Calu3 (cell line): ENCODE measurements at places on chromosomes 7 and 10. TPM values are rescaled to one million over a fixed set of nuclear protein-coding genes. Genes with fewer than 3 reads are reported as not detected.
A peak's percentile ranks its signal among the peaks of the same experiment; 100 is the strongest.

DNA sequence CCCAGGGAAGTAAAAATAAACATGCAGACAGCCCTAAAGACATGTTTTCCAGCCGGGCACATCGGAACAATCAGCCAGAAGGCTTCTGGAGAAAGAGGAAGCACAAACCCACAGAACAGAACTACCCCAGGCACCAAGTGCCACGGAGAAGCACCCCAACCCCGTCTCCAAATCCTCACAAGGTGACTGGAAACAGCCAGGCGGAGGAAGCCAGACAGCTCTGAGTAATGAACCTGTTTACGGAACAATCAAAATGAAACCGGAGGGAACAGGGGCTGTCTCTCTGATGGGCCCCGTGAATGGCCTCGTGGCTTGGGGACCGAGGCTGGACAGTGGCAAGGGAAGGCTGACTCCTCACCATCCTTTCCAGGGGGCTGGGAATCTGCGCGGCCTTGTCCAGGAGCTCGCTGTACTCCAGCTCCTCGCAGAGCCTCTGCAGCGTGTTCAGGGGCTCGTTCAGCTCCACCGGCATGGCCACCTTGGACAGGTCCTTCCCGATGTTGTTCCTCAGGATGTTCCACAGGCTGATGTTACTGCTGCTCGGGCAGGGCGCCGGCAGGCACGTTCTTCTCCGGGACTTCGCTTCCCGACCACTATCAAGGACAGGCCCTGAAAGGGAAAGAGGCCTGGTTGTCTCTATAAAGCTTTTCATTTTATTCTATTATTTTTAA is 77.0 kb upstream of the GSDME start:
- H3K4me3 ChIP-seq = no peak overlapping the region
- H3K36me3 ChIP-seq = peaks cover 54% of the 10 kb centered on the region
- H3K27ac ChIP-seq = peak overlapping the region; percentile 93

ZNF511 gene
- 21.2 and 24.0 TPM in 2 replicates for total RNA-seq

DNA sequence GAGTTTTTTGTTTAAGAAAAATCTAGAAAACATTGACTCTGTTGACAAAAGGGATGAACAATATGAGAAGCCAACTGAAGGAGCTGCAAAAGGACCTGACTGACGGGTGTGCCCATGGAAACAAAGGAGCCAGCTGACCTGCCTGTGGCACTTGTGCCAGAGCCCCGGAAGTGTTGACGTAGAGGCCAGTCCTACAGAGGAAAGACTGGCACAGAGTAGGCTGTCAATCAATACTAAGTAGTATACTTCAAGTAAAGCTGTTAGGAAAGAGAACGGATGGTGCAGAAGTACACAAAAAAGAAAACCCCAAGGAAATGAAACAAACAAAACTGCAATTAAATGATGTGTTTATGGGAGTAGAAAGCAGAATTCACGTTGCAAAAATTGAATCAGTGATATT is 19.0 kb upstream of the ABI1 start:
- peak; percentile 85 for DNase-seq
- peak overlapping the region; percentile 10 for H3K4me3 ChIP-seq
- H3K27ac ChIP-seq = peak overlapping the region; percentile 30
- no peaks in the 10 kb centered on the region for H3K36me3 ChIP-seq

DNA sequence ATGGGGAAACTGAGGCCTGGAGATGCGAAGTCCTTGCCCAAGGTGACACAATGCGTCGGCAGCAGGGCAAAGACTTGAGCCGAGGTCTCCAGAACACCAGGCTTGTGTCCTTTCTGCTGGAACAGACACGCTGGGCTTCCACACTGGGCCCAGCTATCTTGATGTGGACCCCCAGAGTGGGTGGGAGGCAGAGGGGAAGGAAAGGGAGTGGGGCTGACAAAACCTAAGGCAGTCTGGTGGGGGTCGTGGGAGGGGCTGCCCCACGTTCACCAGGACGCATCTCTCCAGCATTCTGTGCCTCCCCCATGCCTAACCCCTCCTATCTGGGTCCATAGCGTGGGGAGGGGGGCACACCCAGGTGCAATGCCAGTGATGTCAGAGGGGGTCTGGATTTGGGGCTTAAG is 38.1 kb downstream of the PPIF start:
- H3K27ac ChIP-seq = no peak overlapping the region
- H3K36me3 ChIP-seq = no peaks in the 10 kb centered on the region
- H3K27me3 ChIP-seq = peaks cover 8% of the 10 kb centered on the region
- no peak for DNase-seq
- H3K4me3 ChIP-seq = no peak overlapping the region

CPA2 gene
- not detected in 2 replicates for total RNA-seq

DNA sequence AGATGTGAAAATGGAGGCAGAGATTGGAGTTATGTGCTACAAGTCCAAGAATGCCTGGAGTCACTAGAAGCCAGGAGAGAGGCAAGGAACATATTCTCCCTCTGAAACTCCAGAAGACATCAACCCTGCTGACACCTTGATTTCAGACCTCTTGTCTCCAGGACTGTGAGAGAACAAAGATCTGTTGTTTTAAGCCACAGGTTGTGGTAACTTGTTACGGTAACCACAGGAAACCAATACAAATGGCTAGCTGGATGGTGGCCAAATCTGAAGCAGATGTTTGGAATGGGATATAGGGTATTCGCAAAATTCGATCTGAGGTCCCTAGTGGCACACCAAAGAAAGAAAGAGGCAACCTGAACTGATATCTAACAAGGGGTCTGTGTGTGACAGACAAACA is 129.0 kb downstream of the HERPUD2 start:
- peaks cover 84% of the 10 kb centered on the region for H3K27me3 ChIP-seq
- H3K36me3 ChIP-seq = no peaks in the 10 kb centered on the region
- peaks cover 10% of the 10 kb centered on the region for H3K4me1 ChIP-seq
- H3K4me3 ChIP-seq = no peak overlapping the region
- no peak overlapping the region for H3K27ac ChIP-seq

KIF11 gene
- 33.1 and 37.4 TPM in 2 replicates for total RNA-seq

DNA sequence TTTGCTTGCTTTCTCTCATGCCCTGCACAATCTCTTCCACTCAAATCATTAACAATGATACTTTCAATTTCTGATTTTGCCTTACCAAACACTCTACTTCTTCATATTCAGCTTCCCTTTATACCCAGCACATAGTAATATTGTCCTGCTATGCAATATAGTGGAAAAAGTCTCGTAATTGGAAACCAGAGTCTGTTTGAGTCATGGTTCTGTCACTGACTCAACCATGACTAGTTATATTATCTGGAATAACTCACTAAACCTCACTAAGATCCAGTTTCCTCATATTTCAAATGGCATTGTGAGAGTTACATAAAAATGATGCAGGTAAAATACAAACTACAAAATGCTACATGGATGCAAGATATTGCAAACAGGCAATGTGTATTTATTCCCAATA is 98.5 kb upstream of the LRRTM3 start:
- peak overlapping the region; percentile 25 for H3K27ac ChIP-seq
- no peak for DNase-seq
- no peaks in the 10 kb centered on the region for H3K27me3 ChIP-seq
- no peaks in the 10 kb centered on the region for H3K36me3 ChIP-seq
- H3K4me3 ChIP-seq = no peak overlapping the region
- H3K4me1 ChIP-seq = peaks cover 49% of the 10 kb centered on the region

POU6F2 gene
- total RNA-seq = 0.54 and 0.64 TPM in 2 replicates

- H3K36me3 ChIP-seq = no peaks in the 10 kb centered on the region
- no peak for DNase-seq
- H3K4me1 ChIP-seq = no peaks in the 10 kb centered on the region
- H3K4me3 ChIP-seq = no peak overlapping the region
These were observed 107.3 kb upstream of the NANOS1 start for GRCh38 chr10:118922226-118922625.

DNA sequence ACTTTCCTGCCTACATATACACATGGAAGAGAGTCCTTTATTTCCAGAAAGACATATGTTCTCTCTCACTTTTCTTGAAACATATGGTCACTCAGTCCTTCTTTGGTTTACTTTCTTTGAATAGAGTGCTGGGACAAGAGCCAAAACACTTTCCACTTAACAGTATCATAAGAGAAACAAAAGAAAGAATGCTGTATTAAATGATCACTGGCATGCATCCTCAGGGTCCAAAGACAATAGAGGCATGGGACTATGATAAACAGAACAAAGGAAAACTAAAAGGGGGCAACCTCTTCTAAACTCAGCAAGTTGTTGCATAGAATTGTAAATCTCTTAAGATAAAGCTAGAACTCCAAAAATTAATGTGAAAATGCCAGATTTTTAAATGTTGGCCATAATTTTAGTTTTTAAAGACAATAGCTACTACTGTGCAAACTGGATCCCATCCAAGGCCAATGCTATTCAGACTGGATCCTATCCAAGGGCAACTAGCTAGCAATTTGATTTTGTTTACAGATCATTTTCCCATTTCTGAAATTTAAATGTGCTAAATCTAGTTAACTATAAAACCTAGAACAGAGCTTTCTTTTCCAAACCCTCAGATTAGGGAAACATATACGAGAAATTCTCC is 687.5 kb downstream of the SORCS3 start:
- H3K4me1 ChIP-seq = no peaks in the 10 kb centered on the region
- no peak for DNase-seq
- no peak overlapping the region for H3K27ac ChIP-seq
- H3K27me3 ChIP-seq = no peaks in the 10 kb centered on the region
- no peak overlapping the region for H3K4me3 ChIP-seq

NCF1 gene
- 0.51 TPM in 1 of 2 replicates, not detected in the other for total RNA-seq

DNA sequence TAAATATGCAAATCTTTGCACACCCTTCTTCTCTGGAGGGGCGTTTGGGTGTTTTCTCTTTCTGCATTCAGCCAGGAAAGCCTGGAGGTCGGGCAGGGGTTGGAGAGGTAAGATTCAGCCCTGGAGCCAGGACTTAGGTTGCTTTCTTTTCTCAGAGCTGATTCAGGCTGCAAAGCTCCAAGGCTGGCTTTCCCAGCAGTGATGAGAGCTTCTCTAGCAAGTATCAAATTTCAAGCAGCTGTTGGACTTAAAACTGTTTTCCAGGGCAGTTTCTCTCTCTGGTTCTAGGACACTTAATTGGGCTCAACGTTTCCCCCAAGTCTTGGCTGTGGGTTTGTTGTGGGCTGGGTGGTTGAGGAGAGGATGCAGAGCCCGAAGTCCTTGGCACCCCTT is 608 bp downstream of the AKR1B10 start:
- H3K4me1 ChIP-seq = peaks cover 75% of the 10 kb centered on the region
- H3K27me3 ChIP-seq = no peaks in the 10 kb centered on the region

- no peak for DNase-seq
- peaks cover 6% of the 10 kb centered on the region for H3K36me3 ChIP-seq
- H3K27me3 ChIP-seq = no peaks in the 10 kb centered on the region
- no peak overlapping the region for H3K4me3 ChIP-seq
- no peaks in the 10 kb centered on the region for H3K4me1 ChIP-seq
These were observed 8.1 kb downstream of the DENND10 start for GRCh38 chr10:119112056-119112455.

- no peak for DNase-seq
- H3K36me3 ChIP-seq = no peaks in the 10 kb centered on the region
- no peaks in the 10 kb centered on the region for H3K4me1 ChIP-seq
These were observed 9.6 kb upstream of the AGMO start for GRCh38 chr7:15571301-15571878.

PLEKHS1 gene
- 5.9 and 13.8 TPM in 2 replicates for total RNA-seq

TMEM273 gene
- total RNA-seq = not detected in 2 replicates

PRKAR2B gene
- total RNA-seq = 1.5 and 3.1 TPM in 2 replicates

GRCh38 chr10:119755446-119755845 is 29.6 kb downstream of the INPP5F start:
- H3K27ac ChIP-seq = no peak overlapping the region
- H3K4me3 ChIP-seq = no peak overlapping the region
- H3K27me3 ChIP-seq = no peaks in the 10 kb centered on the region

SLC39A12 gene
- total RNA-seq = not detected in 2 replicates

DNA sequence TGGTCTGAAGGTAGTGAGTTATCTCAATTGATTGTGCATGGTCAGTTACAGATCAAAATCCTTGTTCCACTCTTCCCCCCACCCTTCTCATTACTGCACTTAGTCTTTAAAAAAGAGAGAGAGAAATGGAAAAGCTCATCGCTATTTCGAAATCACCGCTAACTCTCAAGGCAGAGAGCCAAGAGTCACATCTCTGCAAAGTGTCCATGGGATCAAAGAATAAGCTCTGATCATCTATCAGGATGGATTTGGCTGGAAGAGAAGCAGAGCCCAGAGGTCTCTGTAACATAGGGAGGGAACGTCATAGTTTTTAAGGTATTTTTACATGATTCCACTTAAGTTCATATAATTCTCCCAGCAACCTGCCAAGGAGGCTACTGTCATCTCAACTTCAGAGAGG is 30.0 kb upstream of the MYH16 start:
- DNase-seq = no peak
- no peaks in the 10 kb centered on the region for H3K27me3 ChIP-seq
- no peaks in the 10 kb centered on the region for H3K4me1 ChIP-seq
- H3K27ac ChIP-seq = no peak overlapping the region
- no peak overlapping the region for H3K4me3 ChIP-seq

OPALIN gene
- total RNA-seq = not detected in 2 replicates

RSU1 gene
- 49.0 and 56.8 TPM in 2 replicates for total RNA-seq

GRCh38 chr7:34091321-34091917 is 186.1 kb downstream of the BMPER start:
- no peak overlapping the region for H3K27ac ChIP-seq
- DNase-seq = peak; percentile 66
- H3K27me3 ChIP-seq = peaks cover 18% of the 10 kb centered on the region
- H3K36me3 ChIP-seq = no peaks in the 10 kb centered on the region
- H3K4me1 ChIP-seq = no peaks in the 10 kb centered on the region

DNA sequence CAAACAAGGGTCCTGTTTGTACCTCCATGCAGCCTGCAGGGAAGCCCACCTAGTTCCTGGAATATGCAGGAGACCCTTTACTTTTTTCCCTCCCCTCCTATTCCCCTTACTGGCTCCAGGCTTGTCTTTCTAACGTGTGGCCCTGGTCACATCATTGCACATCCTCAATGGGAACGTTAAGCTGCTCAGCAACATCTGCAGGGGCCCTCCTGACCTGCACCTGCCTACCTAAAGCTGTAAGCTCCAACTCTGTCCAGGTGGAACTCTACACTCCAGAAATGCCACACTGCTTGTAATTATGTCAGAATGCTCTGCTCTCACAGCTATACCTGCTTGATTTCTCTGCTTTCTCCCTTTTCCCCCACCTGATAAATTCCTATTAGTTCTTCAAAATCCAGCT is 72.1 kb downstream of the ARMC3 start:
- no peaks in the 10 kb centered on the region for H3K4me1 ChIP-seq
- no peak overlapping the region for H3K27ac ChIP-seq
- H3K4me3 ChIP-seq = no peak overlapping the region
- no peaks in the 10 kb centered on the region for H3K27me3 ChIP-seq

ELAPOR2 gene
- total RNA-seq = 0.68 and 0.83 TPM in 2 replicates

- H3K36me3 ChIP-seq = no peaks in the 10 kb centered on the region
- H3K4me3 ChIP-seq = no peak overlapping the region
- DNase-seq = no peak
- no peaks in the 10 kb centered on the region for H3K27me3 ChIP-seq
- no peak overlapping the region for H3K27ac ChIP-seq
These were observed 76.7 kb downstream of the ETV1 start for GRCh38 chr7:13912715-13913278.
